Stimulated activated CD4-positive, alpha-beta T cell treated with anti-CD3 and anti-CD28 coated beads, Interleukin-1b, Interleukin-23, amount 100 ng/mL, for 1 hour (primary cell): ENCODE measurements at places on chromosomes 7 and 10.

GRCh38 chr7:28647076-28647421, 234.7 kb downstream of the CREB5 start:
- no peak for DNase-seq

DNA sequence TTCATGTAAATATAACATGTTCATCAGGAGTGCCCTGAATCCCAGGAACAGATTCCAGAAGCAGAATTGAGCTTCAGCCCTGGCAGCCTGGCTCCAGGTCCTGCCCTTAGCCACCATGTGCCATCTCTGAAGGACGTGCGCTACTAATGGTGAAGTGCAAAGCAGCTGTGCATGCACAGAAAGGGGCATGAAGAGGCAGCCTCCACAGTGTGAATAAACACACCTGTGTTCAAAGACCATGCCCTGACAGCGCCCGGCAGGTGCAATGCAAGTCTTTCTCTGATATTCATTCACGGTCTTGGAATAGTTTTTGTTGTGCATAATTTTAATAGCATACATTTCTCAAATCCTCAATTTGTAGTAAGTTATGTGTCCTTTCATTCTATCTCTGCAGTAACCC, 250.4 kb upstream of the TCERG1L start:
- no peak for DNase-seq

DNA sequence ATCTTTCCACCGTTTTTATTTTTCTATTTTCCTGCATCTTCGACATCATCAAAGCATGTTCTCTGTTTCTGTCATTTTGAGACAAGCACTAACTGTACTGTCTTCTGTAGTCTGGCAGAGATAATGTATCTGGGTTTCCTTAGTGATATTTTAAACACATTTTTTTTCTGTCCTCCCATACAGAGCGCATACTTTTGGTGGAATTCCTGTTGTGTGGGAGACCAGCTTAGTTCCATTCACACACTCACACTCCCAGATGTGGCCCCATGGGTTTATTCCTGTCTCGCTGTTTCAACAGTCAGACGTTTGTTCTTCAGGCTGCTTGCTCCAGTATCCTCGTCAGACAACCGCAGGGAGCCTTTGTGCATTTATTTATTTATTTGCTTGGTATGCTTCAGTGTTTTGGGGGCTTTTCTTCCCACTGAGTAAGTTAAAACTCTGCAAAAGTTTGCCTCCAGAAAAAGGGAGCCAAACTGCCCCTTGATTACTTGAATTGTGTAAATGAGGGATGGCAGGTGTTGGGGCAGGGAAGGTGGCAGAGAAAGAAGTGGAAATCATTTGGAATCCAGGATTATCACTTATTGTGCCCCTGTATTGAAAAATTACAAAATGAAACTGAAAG, 456.8 kb upstream of the KLF6 start:
- no peak for DNase-seq

DNA sequence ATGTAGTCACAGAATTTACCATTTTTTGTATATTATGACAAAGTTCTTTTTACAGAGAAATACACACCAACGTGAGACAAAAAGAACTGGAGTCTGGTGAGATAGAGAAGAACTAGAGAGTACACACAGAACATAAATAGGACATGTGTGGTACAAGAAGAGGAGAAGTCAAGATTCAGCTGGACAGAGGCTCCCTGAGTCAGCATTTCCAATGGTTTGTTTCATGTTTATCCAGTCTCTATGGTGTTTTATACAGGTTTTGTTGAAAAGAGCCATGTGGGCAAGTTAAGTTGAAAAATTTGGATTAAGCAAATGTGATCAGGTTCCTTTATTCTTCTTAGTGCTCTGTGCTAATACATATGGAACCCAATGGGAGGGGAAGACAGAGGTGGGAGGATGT, 105.5 kb upstream of the AKR1E2 start:
- DNase-seq: no peak

DNA sequence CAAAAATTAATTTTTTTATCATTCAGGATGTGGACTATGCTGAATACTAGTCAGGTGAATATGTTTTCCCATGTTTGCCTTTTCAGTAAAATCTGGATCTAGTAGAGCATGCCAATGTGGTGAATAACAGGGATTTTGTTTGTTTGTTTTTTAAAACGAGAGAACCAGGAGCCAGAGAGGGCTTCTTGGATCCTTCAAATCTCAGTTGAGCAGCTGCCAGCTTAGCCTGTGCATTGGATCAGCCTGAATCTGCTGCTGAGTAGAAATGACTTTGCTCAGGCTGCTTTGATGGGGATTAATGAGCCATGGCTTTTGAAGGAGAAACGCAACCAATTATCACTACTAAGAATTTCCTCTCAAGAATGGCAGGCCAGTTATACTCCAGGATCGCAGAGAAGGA, 493.8 kb downstream of the ARL4A start:
- DNase-seq: no peak

DNA sequence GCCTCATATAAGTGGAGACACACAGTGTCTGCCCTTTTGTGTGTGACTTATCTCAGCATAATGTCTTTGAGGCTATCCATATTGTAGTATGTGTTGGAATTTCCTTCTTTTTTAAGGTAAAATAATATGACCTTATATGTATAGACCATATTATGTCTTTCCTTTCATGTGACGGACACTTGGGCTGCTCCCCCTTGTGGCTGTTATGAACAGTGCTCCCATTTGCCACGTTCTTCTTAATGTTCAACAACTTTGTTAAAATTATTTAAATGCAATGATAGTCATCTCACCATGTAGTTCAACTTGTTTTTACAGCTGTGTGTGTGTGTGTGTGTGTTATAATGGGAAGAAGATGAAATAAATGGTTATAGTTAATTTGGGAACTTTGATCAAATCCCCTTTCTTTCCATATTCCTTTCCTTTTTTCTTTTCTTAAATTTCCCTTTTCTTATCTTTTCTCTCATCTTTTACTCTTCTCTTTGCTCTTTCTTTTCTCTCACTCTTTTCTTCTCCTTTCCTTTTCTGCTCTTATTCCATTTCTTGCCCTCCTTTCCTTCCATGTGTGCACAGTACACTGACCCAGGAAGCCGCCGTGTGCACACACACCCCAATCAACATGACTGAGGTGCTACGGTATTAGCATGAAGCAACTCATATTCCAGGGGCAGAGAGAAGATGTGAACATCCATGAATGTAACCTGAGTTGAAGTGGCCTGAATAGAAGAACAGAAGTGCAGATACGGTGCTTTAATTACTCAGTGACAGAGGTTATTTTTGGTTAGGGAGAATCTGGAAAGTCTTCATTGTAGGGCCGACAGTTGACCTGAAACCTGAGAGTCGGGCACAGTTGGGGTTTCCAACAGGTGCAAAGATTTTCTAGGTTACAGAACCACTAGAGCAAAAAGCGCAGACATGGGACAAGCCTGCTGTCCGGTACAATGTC, 596.6 kb downstream of the SDK1 start:
- no peak for DNase-seq

GRCh38 chr10:121437596-121437995, 160.6 kb downstream of the FGFR2 start:
- DNase-seq: no peak

GRCh38 chr10:112227331-112227987, 43.9 kb upstream of the GPAM start:
- no peak for DNase-seq

GRCh38 chr7:120926943-120927346, 23.6 kb upstream of the ING3 start:
- no peak for DNase-seq

GRCh38 chr7:90552521-90552920, 43.6 kb upstream of the CDK14 start:
- no peak for DNase-seq

DNA sequence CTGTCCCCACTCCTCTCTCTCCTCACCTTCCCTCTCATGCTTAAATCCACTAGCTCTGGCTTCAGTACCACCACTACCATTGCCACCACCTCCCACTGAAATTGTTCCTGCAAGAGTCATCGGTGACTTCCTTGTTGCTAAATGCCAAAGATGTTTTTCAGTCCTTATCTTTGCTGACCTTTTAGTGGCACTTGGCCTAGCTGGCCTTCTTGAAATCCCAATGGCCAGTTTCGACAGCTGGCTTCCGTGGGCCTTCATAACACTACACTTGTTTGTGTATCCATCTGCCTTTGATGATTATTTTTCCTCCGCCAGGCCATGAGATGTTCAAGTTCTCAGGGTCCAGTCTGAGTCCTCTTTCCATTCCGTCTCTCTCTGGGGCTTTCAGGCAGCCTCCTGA, 118.2 kb upstream of the NANOS1 start:
- DNase-seq: no peak

DNA sequence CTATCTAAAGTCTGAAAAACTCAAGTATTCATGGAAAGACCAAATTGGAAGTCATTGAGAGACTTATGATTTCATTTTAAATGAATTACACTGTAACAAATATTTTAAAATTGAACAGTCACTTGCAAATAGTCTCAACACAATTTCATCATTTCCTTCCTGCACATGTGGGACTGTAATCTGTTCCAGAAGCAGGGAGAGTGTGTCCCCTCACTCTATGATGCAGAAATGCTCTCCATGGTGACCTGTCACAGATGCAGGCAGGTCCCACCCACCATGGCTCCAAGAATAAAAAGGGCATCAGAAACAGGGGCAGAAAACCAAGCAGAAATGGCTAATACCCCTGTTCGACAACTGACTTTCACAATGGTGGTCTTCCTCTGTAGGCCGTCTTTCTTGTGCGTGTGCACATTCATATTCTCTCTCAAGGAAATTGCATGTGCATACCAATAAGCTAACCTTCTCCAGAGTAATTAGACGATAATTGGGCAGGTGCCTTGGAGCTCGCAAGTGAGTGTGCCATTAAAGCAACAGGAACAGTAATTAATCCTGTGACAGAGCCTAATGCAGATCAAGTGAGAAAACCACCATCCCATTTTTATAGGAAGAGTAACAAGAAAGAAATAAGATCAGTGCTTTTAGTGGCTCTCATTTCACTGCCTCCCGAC, 170.9 kb downstream of the ZMYND11 start:
- no peak for DNase-seq

DNA sequence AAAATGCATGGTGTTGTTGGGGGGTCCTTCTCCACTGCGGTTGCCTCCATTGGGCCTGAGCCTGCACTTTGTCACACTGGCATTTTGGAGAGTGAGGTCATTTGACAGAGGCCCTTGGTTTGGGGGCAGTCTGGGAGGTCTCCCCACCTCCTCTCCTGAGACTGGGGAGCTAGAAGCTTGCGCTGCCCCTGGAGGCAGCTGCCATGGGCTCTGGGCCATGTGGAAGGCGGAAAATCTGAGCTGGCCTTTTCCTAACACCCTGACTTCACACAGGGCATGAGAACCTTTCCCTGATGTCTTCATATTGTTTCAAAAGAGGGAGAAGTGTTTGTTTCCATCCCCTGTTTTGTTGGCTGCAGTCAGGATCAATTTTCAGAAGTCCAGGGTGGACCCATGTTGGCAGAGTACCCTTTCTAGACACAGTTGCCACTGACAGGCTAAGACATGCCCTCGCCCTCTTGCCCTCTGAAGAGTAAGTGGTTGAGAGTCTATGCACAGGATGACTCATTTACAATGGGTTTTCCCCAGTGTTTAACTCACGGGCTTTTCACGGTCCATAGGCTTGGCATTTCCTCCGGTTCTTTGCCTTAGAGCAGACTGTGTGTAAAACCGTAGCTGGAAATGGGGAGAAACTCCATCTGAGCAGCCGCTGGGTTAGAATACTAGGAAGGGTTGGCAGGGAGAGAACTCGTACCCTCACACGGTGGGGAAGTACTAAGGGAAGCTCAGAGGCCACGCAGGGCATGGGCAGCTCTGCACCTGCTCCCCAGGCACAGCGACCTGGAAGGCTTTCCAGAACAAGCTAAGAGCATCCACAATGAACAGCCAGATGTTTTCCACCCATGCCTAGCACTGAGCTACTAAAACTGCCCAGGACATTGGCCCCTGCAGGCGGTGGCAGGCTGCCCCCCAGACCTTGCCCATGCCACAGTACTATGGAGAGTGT, 655.0 kb downstream of the SDK1 start:
- DNase-seq: no peak

GRCh38 chr10:71933651-71934050, 30.5 kb upstream of the CHST3 start:
- peak; percentile 33 for DNase-seq

GRCh38 chr10:93293999-93294398, 188.1 kb downstream of the MYOF start:
- no peak for DNase-seq

- DNase-seq: no peak
These were observed 29.9 kb downstream of the PPP2R2D start for GRCh38 chr10:131930586-131931330.

DNA sequence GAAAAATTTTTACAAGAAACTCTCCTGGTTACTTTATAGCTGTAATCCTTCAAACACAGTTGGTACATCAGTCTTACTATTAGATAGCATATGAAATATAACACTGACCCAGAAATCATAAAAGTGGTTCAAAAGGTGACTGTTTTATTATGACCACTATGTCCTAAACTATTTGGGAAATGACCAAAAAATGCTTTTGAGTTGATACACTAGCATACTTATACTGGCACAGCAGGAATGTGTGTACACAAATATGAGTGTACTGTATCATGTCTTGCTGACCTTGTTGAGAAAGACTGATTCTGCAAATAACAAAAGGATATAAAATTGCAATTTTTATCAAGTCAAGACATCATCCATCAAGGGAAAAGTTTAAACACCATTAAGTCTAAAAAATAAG, 24.3 kb downstream of the CSTF2T start:
- no peak for DNase-seq

DNA sequence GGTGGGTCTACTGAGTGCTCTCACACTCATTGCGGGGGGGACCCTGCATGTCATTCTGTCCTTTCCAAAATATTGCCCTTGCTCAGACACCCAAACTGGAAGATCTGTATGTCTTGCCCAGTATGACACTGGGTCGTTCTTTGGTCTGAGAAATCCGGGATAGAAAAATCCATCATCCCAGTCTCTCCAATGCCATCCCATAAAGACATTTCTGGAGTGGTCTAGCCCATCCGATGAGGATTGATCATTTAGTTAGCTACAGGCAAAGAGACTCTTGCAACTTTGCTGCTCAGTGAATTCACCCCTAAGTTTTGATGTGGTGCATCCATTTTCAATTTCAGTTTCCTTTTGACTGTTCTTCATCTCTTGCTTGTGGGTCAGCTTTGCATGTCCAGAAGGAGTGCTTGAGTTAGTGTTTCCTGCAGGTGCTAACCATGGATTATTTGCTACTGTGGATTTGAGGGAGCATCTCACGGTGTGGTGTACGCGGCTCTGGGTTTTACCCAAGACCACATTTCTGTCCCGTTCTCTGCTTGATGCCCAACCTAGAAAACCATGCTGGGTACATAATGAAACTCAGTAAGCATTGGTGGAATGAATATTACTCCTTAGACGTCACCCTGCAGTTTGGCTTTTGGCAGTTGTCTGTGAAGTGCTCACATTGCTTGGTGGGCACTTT, 247.0 kb upstream of the MKI67 start:
- no peak for DNase-seq
